ENCODE measurements at places on chromosomes 2 and 18. TPM values are rescaled to one million over a fixed set of nuclear protein-coding genes. Genes with fewer than 3 reads are reported as not detected.

Gene TRIM54
- not detected for total RNA-seq

Gene SERPINB10
- 0.41 TPM for total RNA-seq

Gene CCDC68
- 1.2 TPM for total RNA-seq

Gene SELENOI
- total RNA-seq = 63.6 TPM

Gene CHRND
- total RNA-seq = not detected

Gene MAL
- not detected for total RNA-seq

Gene SLC5A7
- total RNA-seq = 1.6 TPM

Gene CRIM1
- 97.8 TPM for total RNA-seq

Gene IGFBP5
- total RNA-seq = 26.1 TPM

Gene IL1RL1
- total RNA-seq = not detected

Gene MROH2A
- not detected for total RNA-seq

Gene NDUFAF7
- 26.1 TPM for total RNA-seq

Gene MRO
- 0.82 TPM for total RNA-seq

DNA sequence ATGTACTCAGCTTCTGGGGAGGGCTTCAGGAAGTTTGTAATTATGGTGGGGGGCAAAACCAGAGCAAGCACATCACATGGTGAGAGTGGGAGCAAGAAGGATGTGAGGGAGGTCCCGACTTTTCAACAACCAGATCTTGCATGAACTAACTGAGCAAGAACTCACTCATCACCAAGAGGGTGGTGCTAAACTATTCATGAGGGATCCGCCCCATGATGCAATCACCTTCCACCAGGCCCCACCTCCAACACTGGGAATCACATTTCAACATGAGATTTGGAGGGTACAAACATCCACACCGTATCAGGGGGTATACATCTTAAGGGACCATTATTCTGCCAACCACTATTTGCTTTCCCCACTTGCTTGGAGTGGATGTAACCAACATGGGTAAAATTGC, 209.6 kb upstream of the HNRNPA3 start:
- DNase-seq = no peak

DNA sequence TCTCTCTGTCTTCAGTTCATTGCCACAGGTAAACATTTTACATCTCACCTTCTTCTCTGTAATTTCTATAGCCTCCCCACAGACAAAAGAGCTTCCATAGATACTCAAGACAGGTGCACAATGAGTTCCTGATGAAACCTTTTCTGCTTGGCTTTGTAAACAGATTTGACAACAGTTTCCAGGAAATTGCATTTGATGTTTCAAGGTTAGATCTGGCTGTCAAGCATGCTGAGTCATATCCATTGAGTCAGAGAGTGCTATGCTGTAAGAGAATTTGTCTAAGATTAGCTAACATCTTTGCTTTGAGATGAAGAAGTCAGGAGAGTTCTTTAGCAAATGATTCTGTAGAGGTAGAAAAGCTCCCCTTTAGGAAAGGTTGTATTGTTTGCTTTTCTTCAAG, 40.6 kb upstream of the MAP2 start:
- DNase-seq = no peak

DNA sequence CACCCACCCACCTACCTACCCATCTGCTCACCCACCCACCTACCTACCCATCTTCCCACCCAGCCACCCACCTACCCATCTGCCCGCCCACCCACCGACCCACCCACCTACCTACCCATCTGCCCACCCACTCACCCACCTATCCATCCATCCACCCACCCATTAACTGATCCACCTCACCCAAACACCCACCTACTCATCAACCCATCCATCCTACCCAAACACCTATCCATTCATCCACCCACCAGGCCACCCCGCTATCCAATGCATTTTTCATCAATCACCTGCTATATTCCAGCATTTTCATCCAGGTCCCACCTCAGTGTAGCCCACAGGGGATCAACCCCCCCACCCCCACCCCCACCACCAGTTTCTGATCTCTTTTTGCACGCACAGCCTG, 121.8 kb downstream of the GLI2 start:
- no peak for DNase-seq

GRCh38 chr18:32968248-32968647, 195.4 kb upstream of the KLHL14 start:
- DNase-seq = no peak

GRCh38 chr18:79625195-79625923, 54.2 kb upstream of the CTDP1 start:
- no peak for DNase-seq

GRCh38 chr2:127612111-127612822, 33.7 kb upstream of the GPR17 start:
- no peak for DNase-seq

- DNase-seq = no peak
Measured at GRCh38 chr2:69298862-69299261, 88.2 kb downstream of the GFPT1 start.

GRCh38 chr2:232872826-232873225, 2.8 kb downstream of the SNORC start:
- DNase-seq = no peak

DNA sequence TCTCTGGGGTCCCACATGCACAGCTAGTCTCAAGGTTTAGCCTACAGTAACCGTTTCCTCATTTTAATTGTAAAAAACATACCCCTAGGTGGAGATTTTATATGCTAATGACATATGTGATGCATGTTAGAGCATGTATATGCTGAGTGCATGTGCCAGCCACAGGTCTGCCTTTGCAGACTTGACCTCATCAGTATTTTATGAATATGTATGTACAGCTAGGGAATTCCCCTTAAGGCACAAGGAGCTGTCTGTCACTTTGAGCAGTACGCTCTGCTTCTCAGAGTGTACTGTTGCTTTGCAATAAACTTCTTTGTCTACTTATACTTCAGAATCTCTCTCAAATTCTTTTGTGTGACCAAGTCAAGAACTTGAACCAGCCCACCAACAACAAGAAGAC, 131.2 kb upstream of the ERBB4 start:
- DNase-seq = no peak

DNA sequence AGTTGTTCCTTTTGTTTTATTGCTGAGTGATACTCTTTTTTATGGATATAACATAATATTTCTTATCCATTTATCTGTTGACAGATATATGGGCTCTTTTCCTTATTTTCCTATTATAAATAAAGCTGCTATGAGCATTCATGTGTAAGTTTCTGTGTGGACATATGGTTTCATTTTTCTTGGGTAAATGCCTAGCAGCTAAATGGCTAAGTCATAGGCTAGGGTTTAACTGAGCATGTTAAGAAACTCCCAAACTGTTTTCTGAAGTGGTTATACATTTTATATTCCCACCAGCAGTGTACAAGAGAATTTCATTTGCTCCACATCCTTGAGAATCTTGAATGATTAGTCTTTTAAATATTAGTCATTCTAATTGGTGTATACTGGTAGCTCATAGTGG, 786.6 kb upstream of the CDH2 start:
- DNase-seq = no peak

- DNase-seq = no peak
Measured at GRCh38 chr2:174856447-174856846, 92.2 kb upstream of the CHRNA1 start.

- DNase-seq = peak; percentile 28
Measured at GRCh38 chr2:68487773-68488355, 20.5 kb downstream of the APLF start.

DNA sequence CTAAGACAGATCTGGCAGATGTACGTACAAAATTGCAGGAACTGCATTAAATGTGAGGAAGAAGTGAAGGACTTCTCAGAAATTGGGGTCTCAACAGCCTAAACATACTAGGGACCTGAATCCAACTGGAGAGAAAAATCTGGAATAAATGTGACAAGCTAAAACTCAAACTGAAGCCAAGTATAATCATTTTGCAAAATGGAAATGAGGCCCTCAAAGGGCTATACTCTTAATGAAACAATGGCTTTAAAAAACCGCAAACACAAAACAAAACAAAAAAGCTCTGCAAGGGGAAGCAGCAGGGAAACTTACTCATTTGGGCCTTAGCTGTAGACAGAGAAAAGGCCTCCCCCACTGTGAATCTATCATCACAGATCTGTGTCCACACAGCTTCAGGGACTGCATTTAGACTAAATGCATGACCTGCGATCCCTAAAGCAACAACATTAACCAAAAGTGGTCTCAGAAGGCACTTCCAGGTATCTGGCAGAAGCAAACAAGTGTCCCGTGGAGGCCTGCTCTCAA, 63.2 kb downstream of the CCBE1 start:
- DNase-seq = no peak

DNA sequence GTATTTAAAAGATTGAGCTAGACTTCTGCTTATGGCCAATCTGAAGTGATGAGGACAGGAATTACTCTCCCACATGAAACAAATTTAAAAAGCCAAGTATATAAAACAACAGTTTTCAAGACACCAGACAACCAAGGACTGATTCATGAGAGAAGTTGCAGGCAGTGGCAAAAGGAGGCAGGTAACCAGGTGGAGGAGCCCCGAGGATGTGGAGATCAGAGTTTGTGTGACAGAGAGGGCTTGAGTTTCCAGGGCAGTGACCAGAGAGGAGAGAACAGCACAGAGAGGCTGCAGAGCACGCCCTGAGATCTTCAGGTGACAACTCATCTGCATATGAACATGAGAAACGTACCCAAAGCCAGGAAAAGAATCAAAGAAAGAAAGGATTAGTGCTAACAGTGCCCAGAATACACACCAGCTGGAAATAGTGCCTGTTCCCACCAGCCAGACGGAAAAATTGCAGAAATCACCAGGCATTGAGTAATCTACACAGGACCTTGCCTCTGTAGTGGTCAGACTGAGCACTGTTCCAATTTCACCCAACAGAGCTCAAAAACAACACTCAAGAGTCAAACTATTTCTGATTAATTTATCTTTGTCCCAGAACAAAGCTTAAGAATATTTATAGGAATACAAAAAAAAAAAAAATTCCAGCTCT, 173.1 kb downstream of the SEPTIN10 start:
- no peak for DNase-seq

DNA sequence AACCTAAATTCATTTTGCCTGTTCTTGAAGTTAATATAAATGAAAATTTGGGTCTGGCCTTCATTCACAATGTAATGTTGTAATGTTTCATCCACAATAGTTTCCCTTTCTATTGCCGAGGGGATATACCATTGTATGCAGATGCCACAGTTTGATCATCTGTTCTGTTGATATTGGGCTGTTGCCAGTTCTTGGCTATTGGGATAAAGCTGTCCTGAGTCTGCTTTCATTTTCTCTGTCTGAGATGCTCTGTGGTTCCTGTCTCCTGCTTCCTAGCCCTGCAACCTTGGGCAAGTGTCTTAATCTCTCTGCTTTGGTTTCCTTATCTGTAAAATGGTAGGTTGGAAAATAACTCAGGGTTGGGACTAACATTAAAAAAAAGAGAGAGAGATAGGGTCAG, 25.2 kb downstream of the B3GNT2 start:
- no peak for DNase-seq

- DNase-seq = no peak
Measured at GRCh38 chr2:167582619-167583018, 664.8 kb downstream of the STK39 start.

GRCh38 chr2:9675415-9676351, 44.9 kb upstream of the YWHAQ start:
- DNase-seq = no peak

- no peak for DNase-seq
Measured at GRCh38 chr18:51531501-51531900, 334.0 kb upstream of the MEX3C start.

GRCh38 chr2:188853307-188853706, 120.9 kb upstream of the COL3A1 start:
- DNase-seq = no peak

DNA sequence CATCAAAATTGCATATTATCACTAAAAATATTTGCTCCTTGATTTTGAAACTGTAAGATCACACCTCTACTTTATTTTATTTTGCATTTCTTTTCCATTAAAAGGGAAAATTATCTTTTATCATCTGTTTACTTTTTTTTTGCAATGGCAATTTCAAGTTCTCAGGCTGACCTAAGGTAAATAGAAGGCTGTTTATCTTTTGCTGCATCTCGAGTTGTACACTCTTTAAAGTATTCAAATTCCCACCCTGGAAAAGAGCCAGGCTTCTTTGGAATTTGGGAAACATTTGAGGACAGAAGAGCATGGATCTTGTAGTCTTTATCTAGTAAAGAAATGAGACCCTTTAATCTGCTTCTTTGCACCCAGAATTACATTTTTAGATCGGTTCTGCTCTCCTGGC, 645.7 kb downstream of the SLC4A3 start:
- DNase-seq = no peak

DNA sequence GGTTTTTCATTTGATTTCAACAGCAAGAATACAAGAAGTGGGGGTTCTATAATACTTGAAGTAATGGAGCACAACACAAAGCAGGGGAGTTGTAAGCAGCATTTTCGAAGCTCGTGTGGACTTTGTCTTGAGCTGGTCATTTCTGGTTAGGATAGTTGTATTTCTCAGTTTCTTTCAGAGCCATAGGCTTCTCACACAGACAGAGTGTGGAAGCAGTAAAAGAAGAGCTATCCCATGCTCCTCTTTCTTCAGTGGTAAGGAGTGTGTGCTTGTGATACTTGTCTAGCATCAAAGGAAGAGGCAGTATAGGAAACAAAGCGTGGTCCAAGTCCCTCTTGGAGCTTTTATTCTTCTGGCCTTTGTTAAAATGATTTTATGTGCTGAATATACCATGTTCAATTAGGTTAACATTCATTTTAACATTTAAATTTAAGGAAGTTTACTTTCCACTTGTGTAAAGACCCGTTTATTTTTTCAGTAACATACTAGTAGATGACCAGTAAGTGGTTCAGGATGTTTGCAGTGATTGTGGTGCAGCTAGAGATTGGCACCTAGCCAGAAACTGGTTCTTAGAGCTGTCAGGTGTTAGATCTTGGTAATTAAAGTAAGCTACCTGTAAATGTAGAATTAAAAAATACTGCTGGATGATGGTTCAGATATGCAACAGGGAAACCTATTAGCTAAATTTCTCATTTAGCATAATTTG, 14.6 kb downstream of the CCNYL1 start:
- DNase-seq = no peak

- DNase-seq = no peak
Measured at GRCh38 chr2:70957798-70958197, 20.6 kb upstream of the ANKRD53 start.

DNA sequence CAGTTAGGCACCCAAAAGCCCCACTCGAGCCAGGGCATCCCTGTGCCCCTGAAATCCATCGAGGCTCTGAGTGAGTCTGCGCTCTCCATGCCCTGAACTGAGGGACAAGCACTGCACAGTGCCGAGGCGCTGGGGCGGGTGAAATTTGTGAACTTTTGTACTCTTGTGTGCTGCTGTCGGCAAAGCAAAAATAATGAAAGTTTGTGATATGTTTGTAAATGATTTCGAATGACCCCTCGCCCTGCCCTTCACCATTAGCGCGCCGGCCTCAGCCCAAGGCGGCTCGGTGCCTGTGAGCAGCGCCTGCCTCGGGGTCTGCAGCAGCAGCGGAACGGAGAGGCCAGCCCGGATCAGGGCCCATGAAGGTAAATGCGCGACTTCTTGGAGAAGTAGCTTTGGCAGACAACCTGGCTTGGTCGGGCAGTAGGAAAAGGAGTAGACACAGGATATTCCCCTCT, 1.8 kb upstream of the HOXD4 start:
- no peak for DNase-seq

All from frontal cortex (tissue), 4 donors.